ENCODE measurements at places on chromosomes 5 and 9. TPM values are rescaled to one million over a fixed set of nuclear protein-coding genes. Genes with fewer than 3 reads are reported as not detected.

DNA sequence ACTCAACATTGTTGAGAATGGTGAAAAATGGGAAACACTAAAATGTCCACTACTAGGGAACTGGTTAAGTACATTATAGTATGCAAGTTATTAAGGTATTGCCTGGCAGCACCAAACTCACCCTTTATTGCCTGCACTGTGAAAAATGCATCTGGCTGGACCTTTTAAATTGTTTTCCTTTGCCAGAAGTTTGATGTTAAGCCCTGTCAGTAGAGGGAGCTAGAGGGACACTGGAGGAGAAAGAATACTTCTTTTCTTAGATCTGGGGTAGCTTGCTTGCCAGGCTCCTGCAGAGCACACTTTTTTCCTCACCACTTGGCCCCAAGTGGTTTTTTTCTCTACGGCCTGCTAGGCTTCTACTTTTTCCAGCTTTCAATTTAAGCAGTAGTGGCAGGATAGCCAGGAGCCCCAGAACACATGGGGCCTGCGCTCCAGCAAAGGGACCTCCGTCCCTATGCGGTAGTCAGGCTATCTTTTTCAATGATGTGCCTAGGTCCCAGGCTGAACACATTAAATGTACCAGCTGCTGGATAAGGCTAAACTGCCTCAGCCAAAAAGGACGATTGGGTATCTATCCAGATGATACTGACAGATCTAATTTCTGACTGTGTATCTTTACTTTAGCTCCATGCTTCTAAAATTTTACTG, 8.0 kb upstream of the HABP4 start:
- DNase-seq, result no peak

Gene PCDHA10
- 2.9 TPM for total RNA-seq

Gene FAM81B
- not detected for total RNA-seq

DNA sequence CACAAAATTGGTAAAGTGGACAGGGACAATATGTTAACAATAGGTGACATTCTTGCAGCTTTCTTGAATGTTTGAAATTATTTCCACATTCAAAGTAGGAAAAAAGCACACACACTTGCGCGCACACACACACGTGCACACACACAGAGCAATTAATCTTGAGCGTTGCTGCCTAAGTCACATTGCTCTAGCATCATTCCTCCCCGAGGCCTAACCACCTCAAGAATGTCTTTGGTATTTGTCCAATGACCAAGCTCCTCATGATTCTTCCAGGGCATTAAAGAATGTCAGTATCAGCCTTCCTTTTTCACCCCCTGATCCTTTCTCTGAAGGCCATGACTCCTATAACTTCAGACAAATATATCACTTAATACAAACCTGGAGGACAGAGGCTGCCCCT, 198.1 kb downstream of the NPR3 start:
- DNase-seq, result no peak

Gene FBLL1
- 0.22 TPM for total RNA-seq

Gene ZNF454
- total RNA-seq, result 4.7 TPM

- no peak for DNase-seq
These were observed 1.6 kb downstream of the FASTKD3 start for GRCh38 chr5:7867260-7867659.

GRCh38 chr5:145925353-145925752, 11.0 kb upstream of the SH3RF2 start:
- no peak for DNase-seq

DNA sequence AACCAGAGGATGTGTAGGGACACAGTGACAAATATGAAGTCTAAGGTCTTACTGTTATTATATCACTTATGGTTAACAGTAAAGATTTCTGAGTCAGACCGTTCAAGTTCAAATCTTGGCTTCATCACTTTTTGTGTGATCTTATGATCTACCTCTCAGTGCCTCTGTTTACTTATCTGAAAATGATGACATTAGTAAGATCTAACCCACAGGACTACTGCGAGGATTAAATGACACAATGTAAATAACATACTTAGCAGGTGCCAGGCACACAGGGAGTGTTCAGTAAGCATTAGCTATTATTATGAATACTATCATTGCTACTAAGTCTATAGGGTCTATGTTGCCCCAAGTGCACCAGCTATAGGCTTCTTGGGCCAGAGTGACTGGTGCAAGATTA, 2.0 kb downstream of the IRF1 start:
- DNase-seq, result no peak

DNA sequence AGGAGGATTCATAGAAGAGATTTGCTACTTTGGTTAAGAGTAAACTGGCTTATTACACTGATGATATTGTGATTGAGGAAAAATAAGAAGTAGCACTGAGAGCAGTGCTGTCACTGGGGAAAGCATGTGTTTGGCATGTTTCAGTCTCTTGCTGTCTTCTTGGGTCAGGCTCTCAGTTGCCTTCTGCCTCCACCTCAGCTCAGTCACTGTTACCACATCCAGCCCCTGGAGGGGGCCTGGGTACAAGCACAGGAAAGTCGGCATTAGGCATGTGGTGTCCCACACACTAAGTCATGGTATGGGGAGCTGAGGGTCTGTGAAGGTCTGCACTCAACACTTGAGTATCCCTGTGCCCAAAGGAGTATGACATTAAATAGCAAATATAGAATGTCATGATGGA, 958.3 kb upstream of the CDH9 start:
- DNase-seq, result no peak

Data from sciatic nerve (tissue), 2 donors.